ENCODE measurements at places on chromosomes 4 and X.

- DNase-seq: no peak
Measured at GRCh38 chr4:185859111-185859510, 47.1 kb upstream of the SORBS2 start.

DNA sequence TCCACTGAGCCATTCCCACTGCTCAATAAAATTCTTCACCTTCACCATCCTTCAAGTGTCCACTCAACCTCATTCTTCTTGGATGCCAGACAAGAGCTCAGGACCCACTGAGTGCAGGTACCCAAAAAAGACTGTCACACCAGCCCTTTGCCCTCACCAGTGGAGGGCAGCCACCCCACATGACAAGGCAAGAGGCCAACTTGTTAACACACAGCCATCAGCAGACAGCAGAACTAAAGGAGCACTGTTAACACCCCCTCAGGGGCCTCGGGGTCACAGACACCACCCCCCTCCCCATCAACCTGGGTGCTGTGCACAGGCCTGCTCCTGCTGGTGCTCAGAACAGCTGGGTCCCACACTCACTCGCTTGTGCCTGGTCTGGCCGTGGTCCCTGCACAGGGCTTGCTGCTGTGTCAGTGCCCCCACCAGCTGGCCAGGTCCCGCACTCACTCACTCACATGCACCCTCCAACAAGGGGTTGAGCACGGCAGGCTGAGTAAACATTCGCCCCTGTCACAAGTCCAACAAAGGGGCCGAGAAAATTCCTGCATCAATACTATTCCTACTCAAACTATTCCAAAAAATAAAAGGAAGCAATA lies 54.1 kb downstream of the ATRX start:
- DNase-seq: no peak

- peak; percentile 91 for DNase-seq
Measured at GRCh38 chr4:183960046-183960420, 54.9 kb downstream of the STOX2 start.

DNA sequence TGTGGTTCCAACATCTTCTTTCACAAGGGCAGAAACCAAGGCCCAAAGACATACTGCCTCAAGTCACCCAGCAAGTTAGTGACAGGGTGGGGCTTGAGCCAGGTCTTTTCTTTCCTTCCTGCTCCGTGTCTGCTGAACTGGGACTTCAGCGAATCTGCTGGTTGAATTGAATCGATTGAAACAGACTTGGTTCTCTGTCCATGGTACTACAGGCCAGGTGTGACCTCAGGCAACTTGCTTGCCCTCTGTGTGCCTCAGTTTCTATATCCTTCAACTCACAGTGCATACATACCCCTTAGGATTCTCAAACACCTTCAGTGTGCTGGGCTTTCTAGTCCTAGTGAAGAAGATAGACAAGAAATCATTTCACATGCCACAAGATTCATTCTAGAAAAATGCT lies 2.0 kb upstream of the ABLIM2 start:
- DNase-seq: no peak

GRCh38 chr4:48173056-48173991 lies 39.3 kb upstream of the TXK start:
- DNase-seq: peak; percentile 72

GRCh38 chr4:3342182-3342854 lies 49.5 kb downstream of the RGS12 start:
- DNase-seq: peak; percentile 77

DNA sequence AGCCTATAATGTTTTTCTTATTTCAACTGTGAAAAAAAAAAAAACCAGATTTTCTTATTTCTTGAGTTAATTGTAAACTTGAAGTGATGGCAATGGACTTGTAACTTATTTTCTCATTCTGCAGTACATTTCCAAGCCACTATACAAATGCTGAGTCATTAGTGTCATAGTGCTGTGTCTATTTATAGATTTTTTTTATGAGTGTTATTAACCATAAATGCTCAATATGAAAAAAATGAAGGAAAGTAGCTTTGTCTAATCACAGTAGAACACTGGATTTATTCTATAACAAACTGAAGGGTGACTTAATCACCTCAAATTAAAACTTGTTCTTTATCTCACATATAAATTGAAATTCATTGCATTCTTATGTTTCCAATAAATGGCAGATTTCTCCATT lies 718.6 kb downstream of the CCSER1 start:
- DNase-seq: no peak

DNA sequence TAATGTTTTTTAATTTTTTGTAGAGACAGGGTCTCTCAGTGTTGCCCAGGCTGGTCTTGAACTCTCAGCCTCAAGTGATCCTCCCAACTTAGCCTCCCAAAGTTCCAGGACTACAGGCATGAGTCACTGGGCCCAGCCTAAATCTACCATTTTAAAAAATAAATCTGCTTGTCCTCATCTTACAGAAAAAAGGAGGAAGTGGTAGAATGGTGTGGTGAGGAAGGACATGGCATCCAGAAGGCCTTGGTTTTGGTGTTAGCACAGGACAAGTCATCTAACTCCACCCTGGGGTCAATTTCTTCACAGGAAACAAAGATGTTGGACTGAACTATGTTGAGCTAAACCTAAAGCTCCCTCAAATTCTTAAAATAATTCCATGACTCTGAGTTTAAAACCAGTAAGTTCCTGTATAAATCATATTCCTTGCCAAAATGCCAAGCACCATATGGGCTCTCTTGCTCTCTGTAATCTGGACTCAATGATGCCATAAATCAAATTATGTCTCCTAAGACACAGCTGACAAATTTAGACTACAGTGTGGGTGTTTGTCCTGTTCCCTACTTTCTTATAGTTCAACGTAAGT lies 253.9 kb upstream of the NOCT start:
- no peak for DNase-seq

DNA sequence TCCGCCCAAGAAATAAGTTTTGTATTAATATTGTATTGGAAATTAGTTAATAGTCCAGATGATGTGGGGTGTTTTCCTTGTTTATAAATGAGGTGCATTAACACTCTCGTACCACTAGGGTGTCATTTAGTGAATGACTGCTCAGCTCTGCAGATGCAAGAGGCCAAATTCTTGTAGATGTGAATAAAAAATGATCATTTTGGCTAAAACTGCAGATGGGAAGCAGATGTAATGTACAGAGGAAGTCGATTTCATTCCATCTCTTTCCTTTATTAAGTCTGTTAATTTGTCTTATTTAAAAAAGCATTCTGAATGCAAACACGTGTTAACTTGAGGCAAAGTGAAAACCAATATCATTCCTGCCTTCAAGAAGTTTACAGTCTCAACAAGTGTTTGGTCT lies 108.1 kb downstream of the DHX15 start:
- DNase-seq: peak; percentile 30

GRCh38 chrX:117895418-117895817 lies 221.2 kb downstream of the KLHL13 start:
- DNase-seq: peak; percentile 65

- DNase-seq: peak; percentile 33
Measured at GRCh38 chr4:68162196-68162595, 32.5 kb upstream of the TMPRSS11F start.

- DNase-seq: no peak
Measured at GRCh38 chrX:96569034-96569433, 115.6 kb upstream of the DIAPH2 start.

DNA sequence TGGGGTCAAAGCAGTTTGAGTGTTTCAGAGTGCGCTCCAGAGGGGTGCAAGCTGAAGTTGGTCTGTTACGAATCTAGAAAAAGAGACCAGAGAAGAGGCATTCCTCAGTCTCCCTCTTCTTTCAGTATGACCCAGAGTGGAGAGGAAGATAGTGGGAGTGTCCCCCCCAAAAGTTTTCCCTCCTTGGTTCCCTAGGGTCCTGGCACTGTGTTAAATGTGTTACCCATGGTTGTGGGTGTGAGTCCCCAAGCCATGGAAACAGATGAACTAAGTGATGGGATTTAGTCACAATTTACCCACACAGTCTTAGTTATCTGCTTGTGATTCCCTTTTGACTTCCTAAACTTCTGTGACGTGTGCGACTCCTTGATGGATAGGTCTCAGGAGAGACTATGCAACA lies 27.0 kb upstream of the NAF1 start:
- no peak for DNase-seq

GRCh38 chr4:80751200-80751599 lies 279.3 kb upstream of the BMP3 start:
- DNase-seq: no peak

GRCh38 chrX:112840382-112841113 lies at the start of gene AMOT:
Gene AMOT (minus strand): TSS chrX:112840831. CDS start chrX:112823126, 17,705 bp downstream.
- DNase-seq: peak; percentile 91

- peak; percentile 4 for DNase-seq
Measured at GRCh38 chrX:31070057-31070468, 1.8 kb downstream of the FTHL17 start.

- DNase-seq: no peak
Measured at GRCh38 chr4:186902361-186902760, 178.7 kb upstream of the FAT1 start.

DNA sequence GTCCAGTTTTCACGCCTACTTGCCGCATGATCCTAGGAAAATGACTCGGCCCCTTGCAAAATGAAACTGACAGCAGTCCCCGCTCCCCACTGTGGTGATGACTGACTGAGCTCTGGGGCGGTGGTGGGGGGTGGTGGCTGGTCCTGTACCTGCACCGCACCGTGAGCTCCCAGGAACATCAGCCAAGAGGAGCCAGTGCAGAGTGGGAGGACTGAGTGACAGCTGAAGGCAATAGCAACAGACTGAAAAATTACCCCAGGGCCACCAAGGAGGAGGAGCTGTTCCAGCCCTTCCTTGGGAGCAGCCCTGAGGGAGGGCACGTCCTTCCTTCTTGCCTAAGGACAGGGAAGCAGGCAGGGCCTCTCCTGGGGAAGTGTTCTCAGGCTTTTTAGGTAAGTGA lies 2.4 kb upstream of the C4orf50 start:
- DNase-seq: no peak

DNA sequence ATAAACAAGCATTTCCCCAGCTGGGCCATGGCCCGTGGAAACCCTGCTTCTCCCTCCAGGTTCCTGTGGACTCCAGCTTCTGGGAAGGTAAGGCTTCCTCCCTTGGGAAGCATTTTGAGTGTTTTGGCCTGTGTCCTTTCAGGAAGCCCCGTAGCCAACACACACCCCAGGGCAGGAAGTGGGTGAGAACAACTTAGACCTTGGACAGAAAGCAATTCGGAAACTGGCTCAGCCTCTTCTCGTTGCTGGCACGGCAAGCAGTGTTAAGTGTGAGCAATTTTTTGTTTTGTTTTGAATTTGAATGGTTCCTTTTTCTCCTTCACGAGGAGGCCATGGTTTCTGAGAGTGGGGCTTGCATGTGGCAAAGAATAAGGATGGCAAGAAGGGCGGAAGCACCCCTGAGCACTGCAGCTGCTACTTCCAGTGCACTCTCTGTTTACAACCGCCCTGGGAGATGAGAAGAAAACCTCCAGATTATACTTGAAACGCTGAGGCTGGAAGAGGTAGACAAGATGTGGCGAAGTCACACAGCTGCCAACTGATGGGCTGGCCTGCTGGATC lies 14.1 kb upstream of the CYTL1 start:
- no peak for DNase-seq

DNA sequence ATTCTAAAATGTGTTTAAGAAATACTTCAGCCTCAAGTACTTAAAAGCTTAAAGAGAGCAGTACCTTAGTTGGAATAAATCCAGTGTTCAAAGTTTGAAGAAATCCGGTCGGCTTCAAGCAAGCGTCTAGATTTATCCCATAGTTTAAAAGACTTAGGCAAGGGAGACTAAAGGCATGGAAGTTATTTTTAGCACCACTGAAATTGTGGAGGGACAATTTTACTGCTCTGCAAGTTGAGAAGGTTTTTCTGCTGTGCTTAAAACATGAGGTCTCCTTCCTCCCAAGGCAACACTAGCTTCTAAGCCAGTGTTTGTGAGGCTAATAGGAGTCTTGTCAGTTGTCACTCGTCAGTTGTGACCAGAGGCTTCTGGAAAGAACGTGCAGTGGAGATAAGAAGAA lies 183.5 kb downstream of the MSL3 start:
- DNase-seq: no peak

DNA sequence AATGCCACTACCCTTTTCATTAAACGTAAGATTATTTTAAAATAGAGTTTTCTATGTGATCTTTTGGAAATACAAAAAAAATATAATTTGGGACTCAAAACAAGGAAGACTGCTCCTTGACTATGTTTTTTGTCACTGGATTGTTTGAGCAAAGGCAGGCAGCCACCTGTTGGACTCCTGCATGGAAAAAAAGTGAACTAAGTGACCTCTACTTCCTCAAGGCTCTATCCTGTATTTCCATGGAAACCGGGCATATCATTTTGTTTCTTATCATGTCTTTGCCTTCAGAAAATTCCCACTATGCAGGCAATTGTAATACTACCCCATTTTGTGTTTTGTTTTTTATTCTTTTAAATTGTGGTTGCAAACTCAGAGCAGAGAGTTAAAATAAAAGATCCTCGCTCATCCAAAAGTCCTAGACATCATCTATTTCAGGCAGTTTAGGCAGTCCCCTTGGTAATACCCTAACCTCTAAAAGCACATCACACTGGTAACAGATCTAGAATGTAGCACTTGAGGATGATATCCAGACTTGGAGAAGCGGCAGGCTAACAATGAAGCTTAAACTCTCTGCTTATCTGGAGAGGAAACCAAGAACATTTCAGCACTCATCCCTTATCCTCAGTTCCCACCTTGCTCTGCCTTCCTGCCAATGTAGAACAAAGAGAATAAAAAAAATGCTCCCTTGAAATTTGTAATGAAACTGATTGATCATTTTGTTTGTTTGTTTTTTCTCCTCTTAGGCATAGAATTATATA lies 165.7 kb downstream of the BANK1 start:
- DNase-seq: no peak

- DNase-seq: no peak
Measured at GRCh38 chrX:95797344-95797743, 887.3 kb upstream of the DIAPH2 start.
